Hematopoietic multipotent progenitor cell treated with erythropoietin and hydrocortisone succinate and interleukin-3 and kit ligand, for 6 days (in vitro differentiated cells): ENCODE measurements at places on chromosomes 2 and 18.

DNA sequence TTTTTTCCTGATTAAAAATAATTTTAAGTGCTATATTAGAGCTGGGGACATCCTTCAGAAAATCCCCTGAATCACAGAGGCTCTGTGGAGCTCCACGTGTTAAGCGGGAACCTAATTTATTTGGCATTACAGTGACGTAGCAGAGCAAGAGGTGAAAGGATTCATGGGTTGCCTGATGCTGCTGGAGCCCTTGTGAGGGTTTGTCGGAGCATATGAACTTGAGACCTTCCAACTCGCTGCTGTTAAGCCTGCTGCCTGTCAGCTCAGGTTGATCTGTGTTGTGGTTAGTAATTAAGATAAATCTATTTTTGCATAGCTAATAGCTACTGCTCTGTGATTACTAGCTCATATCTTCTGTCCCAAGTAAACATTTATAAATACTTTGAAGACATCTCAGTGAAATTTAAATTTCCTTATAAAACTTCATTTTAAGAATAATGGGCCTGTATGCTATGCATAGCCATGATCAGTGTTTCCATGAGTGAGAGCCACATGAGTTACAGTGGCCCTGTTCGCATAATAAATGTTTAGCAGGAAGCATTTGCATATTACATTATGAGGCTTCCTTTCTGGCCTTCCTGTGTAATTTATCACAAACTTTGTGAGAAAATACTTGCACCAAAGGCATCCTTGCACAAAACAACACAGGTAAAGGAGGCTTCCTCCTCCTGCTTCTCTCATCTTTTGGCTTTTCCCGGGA lies 438.9 kb downstream of the PTPRM start:
- no peak for DNase-seq

- no peak for DNase-seq
Measured at GRCh38 chr2:33215299-33215698, 261.1 kb upstream of the RASGRP3 start.

- peak; percentile 77 for DNase-seq
Measured at GRCh38 chr2:31523871-31524492, 56.8 kb downstream of the SRD5A2 start.

- no peak for DNase-seq
Measured at GRCh38 chr2:180876506-180876905, 103.9 kb upstream of the UBE2E3 start.

GRCh38 chr2:23460228-23460627 lies 75.2 kb downstream of the KLHL29 start:
- DNase-seq = peak; percentile 25

DNA sequence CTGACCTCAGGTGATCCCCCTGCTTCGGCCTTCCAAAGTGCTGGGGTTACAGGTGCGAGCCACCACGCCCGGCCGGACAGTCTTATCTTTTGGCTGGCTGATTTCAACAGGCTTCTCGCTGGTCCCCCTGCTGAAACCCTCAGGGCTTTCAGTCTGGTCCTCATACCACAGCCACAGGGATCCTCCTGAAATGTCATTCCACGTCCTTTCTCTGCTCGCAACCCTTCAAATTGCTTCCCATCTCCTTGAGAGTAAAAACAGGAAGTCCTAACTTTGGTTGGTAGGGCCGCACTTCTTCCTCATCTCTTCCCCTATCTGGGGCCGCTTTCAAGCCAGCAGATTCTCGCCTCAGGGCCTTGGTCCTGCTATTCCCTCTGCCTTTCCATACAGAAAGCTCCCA lies 1.4 kb upstream of the CAB39 start:
- DNase-seq = peak; percentile 43

GRCh38 chr2:45218931-45219339 lies 209.7 kb upstream of the SIX2 start:
- DNase-seq = no peak

DNA sequence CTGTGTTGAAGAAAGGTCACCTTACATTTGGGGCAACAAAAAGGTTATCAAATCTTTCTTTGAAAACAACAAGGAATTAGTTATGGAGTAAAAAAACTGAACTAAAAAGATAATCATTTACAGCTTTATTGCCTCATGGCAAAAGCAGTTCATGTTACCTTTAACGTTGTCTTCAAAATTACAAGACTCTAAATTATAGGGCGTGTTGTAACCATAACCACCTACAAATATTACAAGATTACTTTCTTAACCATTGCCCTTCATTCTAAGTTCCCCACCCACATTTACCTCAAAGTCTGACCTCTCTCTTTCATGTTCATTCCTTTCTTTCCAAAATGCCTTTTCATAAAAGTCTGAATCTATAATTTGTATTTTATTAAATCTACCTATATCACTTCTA lies 74.6 kb upstream of the LRATD1 start:
- DNase-seq = no peak
